H9 (cell line): ENCODE measurements at places on chromosomes 4 and X. TPM values are rescaled to one million over a fixed set of nuclear protein-coding genes. Genes with fewer than 3 reads are reported as not detected.

- peaks cover 2% of the 10 kb centered on the region; the same call in 1 of the 3 replicates for H3K36me3 ChIP-seq
- H3K4me1 ChIP-seq, result no peaks in the 10 kb centered on the region
- H3K27me3 ChIP-seq, result no peaks in the 10 kb centered on the region; the same call in 1 of the 2 replicates
- no peak overlapping the region for H3K4me3 ChIP-seq
- H3K27ac ChIP-seq, result no peak overlapping the region
These were observed 1520.7 kb downstream of the ARAP2 start for GRCh38 chr4:34723605-34724004.

GRCh38 chrX:49858341-49858740 is 20.9 kb upstream of the USP27X start:
- H3K27ac ChIP-seq, result no peak overlapping the region
- H3K27me3 ChIP-seq, result no peaks in the 10 kb centered on the region
- H3K4me3 ChIP-seq, result no peak overlapping the region
- no peaks in the 10 kb centered on the region for H3K4me1 ChIP-seq
- H3K36me3 ChIP-seq, result no peaks in the 10 kb centered on the region

DNA sequence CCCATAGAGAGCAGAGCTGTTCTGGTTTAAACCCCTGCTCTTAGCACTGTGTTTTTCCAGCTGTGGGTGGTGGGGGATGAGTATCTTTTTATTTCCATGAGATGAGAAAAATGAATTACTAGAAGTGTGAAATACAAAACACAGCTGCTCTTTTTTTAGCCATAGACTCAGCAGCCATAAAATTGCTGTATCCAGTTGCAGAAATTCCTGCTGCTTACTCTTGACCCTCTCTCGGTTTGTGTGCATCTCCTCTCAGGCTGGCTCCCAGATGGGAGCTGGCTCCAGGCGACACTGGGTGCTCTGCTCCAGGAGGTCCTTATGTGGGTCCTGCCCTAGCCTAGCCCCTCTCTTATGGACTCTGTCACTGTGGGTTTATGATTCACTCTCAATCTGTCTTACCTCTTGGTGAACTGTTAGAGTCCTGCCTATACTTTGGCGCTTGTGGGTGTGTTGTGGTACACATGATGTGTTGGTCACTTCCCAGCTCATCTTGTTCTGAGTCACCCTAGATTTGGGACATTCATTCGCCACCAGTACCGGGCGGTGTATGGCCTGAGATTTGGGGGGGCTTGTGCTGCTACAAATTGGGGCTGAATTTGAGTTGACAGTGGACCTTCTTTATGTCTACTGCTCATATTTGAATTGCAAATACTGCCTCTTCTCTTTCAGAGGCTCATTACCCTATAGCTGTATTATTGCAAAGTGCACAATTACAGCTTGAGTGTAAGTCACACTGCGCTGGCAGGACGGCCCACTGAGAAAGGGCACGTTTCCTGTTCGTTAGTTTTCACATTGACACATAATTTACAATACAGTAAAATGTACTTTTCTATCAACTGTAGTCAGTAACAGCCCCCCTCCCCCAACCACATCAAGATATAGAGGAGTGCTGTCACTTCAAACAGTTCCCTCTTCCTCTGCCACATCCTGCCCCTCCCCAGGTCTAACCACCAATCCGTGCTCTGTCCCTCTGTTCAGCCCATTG is 46.9 kb upstream of the MSANTD1 start:
- peaks cover 17% of the 10 kb centered on the region for H3K36me3 ChIP-seq
- H3K4me3 ChIP-seq, result no peak overlapping the region
- H3K27ac ChIP-seq, result no peak overlapping the region

ADH1C gene
- total RNA-seq, result not detected in 2 replicates

- no peaks in the 10 kb centered on the region for H3K4me1 ChIP-seq
- no peak for DNase-seq
- H3K27me3 ChIP-seq, result no peaks in the 10 kb centered on the region
- no peak overlapping the region for H3K4me3 ChIP-seq
These were observed 22.8 kb downstream of the NDST4 start for GRCh38 chr4:115090483-115091075.

UGT2B11 gene
- total RNA-seq, result not detected in 2 replicates

GRCh38 chr4:138263247-138263816 is 21.2 kb upstream of the SLC7A11 start:
- no peaks in the 10 kb centered on the region; the same call in 1 of the 2 replicates for H3K4me1 ChIP-seq
- H3K4me3 ChIP-seq, result no peak overlapping the region
- no peak overlapping the region for H3K27ac ChIP-seq
- H3K36me3 ChIP-seq, result no peaks in the 10 kb centered on the region; the same call in 2 of the 3 replicates
- DNase-seq, result no peak

DNA sequence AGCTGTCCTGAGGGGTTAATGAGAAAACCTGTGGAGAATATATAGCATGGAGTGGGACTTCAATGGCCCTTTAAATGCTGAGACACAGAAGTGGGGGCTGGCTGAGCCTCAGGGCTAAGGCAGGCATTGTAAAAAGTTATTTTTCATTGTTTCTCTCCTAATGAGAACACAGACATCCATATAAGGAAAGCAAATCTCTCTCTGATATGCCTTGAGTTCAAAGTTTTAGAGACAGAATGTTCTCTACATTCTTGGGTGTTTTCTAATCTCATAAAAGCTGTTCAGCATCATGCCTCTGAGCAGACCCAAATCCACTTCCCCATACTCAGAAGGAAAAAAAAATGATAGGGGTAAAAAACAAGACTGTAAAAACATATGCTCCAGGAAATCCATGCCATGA is 16.8 kb upstream of the RAB40A start:
- H3K36me3 ChIP-seq, result no peaks in the 10 kb centered on the region
- no peak overlapping the region for H3K27ac ChIP-seq
- no peak for DNase-seq
- no peak overlapping the region for H3K4me3 ChIP-seq

MAGEA12 gene
- not detected in 2 replicates for total RNA-seq

- H3K27me3 ChIP-seq, result no peaks in the 10 kb centered on the region
- DNase-seq, result no peak
- no peaks in the 10 kb centered on the region for H3K36me3 ChIP-seq
- no peak overlapping the region for H3K27ac ChIP-seq
- no peak overlapping the region for H3K4me3 ChIP-seq
- no peaks in the 10 kb centered on the region for H3K4me1 ChIP-seq
These were observed 17.6 kb downstream of the PDGFC start for GRCh38 chr4:156953951-156954350.

DNA sequence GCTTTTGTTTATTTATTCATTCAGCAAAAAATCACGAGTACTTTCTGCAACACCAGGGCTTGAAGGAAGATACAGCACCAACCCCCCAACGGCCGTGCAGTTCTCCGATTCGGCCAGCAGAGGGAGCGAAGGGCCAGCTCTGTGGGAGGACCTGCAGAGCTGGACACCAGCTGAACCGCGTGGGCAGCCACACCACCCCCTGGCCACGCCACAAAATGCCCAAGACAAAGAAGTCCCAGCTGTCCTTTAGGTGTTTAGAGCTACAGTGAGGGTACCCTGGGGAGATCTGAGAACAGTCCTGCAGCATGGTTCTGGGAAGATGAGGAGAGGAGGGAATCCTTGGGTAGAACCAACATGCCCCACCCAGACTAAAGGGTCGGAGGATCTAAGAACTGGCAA is 83.1 kb downstream of the RELL1 start:
- H3K27me3 ChIP-seq, result no peaks in the 10 kb centered on the region
- H3K4me3 ChIP-seq, result no peak overlapping the region
- no peaks in the 10 kb centered on the region; the same call in 2 of the 3 replicates for H3K36me3 ChIP-seq
- peaks cover 7% of the 10 kb centered on the region; the same call in 1 of the 2 replicates for H3K4me1 ChIP-seq
- H3K27ac ChIP-seq, result no peak overlapping the region

- H3K27ac ChIP-seq, result no peak overlapping the region
- no peak for DNase-seq
- peaks cover 20% of the 10 kb centered on the region for H3K36me3 ChIP-seq
These were observed 120.9 kb downstream of the BEND2 start for GRCh38 chrX:18099745-18100144.

GLRA2 gene
- total RNA-seq, result not detected in 2 replicates

MMRN1 gene
- total RNA-seq, result not detected in 2 replicates

DNA sequence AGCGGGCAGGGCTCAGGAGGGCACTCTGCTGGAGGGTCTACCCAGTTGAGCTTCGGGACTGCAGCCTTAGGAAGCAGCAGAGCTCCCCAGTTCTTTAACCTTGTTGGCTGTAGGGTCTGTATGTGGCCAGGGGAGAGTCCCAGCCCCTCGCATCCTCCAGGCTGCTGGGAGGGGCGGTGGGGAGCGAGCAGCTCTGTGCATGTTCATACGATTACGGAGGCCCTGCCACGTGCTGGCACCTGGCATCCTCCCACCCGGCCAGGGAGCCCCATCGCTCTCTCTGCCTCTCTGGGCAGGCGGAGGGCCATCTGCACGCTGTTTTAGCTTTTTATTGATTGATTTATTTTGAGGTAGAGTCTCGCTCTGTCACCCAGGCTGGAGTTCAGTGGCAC is 21.2 kb downstream of the NSG1 start:
- H3K36me3 ChIP-seq, result no peaks in the 10 kb centered on the region
- H3K4me3 ChIP-seq, result no peak overlapping the region
- DNase-seq, result no peak
- H3K27ac ChIP-seq, result no peak overlapping the region

DNA sequence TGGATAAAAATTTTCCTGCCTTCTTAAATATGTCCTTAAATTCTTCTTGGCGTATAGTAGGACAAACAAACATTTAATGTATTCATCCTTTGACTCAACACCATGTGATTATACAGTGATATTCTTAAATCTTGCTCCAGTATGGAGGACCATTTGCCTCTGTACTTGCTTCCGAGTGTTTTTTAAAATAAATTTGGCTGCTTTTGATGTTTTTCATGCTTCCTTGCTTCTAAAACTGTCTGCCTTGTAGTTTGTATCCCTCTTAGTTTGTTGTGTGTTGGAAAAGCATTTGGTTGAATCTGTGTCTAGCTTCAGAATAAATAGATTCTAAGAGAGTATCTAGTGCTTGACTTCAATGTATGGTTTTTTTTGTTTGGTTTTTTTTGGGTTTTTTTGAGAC is 12.3 kb downstream of the ING2 start:
- DNase-seq, result no peak
- H3K36me3 ChIP-seq, result peaks cover 1% of the 10 kb centered on the region
- no peaks in the 10 kb centered on the region for H3K27me3 ChIP-seq
- no peak overlapping the region for H3K27ac ChIP-seq
- H3K4me3 ChIP-seq, result no peak overlapping the region
- H3K4me1 ChIP-seq, result no peaks in the 10 kb centered on the region; the same call in 1 of the 2 replicates

DNA sequence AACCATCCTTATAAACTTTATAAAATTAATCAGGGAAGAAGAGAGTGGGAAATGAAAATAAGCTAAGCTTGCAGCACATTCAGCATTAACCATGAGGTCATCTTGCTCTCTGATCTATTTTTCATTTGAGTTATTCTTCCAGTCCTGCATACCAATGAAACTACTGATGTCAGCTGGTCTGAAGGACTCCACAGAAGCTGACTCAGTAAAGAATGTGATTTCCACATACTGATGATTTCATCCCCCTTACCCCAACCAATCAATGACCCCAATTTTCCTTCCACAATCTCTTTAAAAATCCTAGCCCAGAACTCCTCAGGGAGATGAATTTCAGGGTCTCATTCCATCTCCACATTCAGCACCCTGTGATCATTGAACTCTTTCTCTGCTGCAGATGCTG is 18.8 kb upstream of the DSPP start:
- H3K4me3 ChIP-seq, result no peak overlapping the region
- H3K36me3 ChIP-seq, result no peaks in the 10 kb centered on the region
- no peak for DNase-seq
- no peaks in the 10 kb centered on the region for H3K27me3 ChIP-seq

- no peak overlapping the region for H3K4me3 ChIP-seq
- H3K27me3 ChIP-seq, result no peaks in the 10 kb centered on the region
- H3K4me1 ChIP-seq, result no peaks in the 10 kb centered on the region
- H3K27ac ChIP-seq, result no peak overlapping the region
- peak; percentile 36 for DNase-seq
These were observed 278.8 kb downstream of the CFAP299 start for GRCh38 chr4:80614319-80614718.

- H3K27ac ChIP-seq, result no peak overlapping the region
- H3K4me3 ChIP-seq, result no peak overlapping the region
- DNase-seq, result no peak
- no peaks in the 10 kb centered on the region; the same call in 1 of the 2 replicates for H3K4me1 ChIP-seq
These were observed 844.2 kb downstream of the RAPGEF2 start for GRCh38 chr4:159946983-159947615.

DNA sequence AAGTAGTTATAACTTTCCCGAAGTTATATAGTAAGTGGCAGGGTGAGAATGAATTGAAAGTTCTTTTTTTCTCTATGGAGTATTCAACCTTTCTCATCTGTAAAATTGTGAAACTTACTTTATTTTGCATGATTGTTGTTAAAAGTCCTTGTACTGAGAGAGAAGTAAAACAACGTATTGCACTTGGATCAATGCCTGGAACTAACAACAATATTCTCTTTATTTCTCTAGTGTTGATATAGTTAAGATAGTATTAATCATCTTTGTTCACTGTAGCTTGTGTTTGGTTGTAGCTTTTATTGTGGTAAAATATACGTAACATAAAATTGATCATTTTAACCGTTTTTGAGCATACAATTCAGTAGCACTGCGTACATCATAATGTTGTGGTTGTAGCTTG is 48.7 kb downstream of the STIM2 start:
- no peak overlapping the region for H3K27ac ChIP-seq
- no peak for DNase-seq
- no peaks in the 10 kb centered on the region for H3K27me3 ChIP-seq
- no peak overlapping the region for H3K4me3 ChIP-seq

DNA sequence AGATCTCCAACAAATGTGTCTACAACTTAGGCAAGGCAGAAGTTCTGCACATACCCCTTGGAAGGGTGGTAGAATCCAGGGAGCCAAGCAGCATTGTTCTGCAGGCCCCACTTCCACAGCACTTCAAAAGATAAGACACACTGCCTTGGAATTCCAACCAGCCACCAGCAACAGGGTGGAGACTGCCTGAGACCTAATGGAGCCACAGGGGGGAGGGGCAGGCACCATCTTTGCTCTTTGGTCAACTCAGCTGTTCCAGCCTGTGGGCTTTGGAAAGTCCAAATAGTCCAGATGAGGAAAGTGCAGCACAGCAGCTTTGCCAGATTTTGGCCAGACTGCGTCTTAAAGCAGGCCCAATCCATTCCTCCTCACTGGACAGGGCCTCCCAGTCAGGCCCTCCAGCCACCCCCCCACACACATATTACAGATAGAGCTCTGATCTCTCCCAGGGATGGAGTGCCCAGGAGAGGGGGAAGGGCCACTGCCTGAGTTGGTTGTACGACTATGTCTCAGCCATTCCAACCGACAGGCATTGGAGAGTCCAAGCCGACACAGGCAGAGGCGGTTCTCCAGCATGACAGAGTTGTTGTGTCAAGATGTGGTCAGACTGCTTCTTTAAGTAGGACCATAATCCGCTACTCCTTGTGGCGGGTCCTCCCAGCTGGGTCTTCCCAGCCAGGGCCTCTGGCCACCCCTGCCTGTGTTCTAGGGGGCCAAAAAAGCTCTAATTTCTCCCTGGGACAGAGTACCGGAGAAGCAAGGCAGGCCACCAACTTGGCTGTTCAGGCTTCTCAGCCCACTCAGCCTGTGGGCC is 42.5 kb upstream of the ANTXR2 start:
- no peaks in the 10 kb centered on the region for H3K4me1 ChIP-seq
- no peak overlapping the region; the same call in 2 of the 3 replicates for H3K4me3 ChIP-seq
- H3K27me3 ChIP-seq, result no peaks in the 10 kb centered on the region
- DNase-seq, result no peak
- no peak overlapping the region for H3K27ac ChIP-seq
- H3K36me3 ChIP-seq, result no peaks in the 10 kb centered on the region

GRCh38 chrX:82127228-82128123 is 925.6 kb downstream of the SH3BGRL start:
- H3K27ac ChIP-seq, result no peak overlapping the region
- DNase-seq, result no peak
- H3K4me1 ChIP-seq, result no peaks in the 10 kb centered on the region

- no peak for DNase-seq
- H3K4me3 ChIP-seq, result no peak overlapping the region
- H3K36me3 ChIP-seq, result peaks cover 2% of the 10 kb centered on the region
- no peak overlapping the region for H3K27ac ChIP-seq
These were observed 66.2 kb upstream of the PGRMC2 start for GRCh38 chr4:128353791-128354190.
